ENCODE measurements at places on chromosomes 2 and 18.
A peak's percentile ranks its signal among the peaks of the same experiment; 100 is the strongest.

GRCh38 chr2:159118859-159119500, 150.5 kb downstream of the TANC1 start:
- no peak for DNase-seq

DNA sequence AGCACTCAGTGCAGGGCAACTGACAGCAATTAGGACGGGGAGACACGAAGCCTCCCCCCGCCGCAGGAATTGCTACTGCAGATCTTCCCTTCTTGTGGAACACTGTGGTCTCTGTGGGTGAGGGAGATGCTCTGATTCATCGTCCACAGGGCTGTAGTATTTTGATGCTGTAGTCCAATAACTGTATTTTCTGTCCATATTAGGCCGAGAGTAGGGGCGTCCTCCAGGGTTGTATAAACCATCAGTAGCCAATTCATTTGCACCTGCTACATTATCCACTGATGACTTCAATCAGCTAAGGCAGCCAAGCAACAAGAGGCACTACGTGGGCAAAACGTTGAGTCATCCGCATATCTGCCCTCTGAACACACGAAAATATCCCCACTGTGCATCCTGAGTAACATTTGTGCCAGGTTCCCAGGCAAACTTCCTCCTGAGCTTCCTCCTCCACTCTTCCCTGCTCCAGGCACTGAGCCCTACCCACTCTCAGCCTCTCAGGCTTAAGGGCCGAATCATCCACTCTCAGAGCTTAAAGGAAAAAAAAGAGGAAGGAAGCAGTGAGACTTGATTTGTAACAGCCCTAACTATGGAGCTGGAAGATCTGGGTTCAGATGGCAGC, 62.1 kb downstream of the LBH start:
- peak; percentile 75 for DNase-seq

DNA sequence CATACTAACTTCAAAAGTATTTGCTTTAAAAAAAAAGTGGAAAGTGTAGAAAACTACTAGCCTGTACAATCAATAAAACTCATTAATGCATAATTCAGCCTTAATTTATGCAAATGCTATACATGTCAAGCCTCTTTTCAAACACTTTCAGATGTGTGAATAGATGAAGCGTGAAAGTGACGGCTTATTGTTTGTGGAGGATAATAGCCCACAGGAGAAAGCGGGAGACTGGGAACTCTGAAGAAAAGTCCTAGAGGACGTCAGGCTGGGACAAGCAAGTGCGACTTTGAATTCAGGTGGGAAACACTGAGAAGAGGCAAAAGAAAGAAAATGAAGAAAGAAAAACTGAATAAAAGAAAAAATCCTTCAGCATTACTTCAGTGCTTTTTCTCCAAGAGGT, 108.5 kb downstream of the STK39 start:
- DNase-seq, result no peak

- DNase-seq, result no peak
Measured at GRCh38 chr18:49364821-49365220, 95.6 kb downstream of the DYM start.

DNA sequence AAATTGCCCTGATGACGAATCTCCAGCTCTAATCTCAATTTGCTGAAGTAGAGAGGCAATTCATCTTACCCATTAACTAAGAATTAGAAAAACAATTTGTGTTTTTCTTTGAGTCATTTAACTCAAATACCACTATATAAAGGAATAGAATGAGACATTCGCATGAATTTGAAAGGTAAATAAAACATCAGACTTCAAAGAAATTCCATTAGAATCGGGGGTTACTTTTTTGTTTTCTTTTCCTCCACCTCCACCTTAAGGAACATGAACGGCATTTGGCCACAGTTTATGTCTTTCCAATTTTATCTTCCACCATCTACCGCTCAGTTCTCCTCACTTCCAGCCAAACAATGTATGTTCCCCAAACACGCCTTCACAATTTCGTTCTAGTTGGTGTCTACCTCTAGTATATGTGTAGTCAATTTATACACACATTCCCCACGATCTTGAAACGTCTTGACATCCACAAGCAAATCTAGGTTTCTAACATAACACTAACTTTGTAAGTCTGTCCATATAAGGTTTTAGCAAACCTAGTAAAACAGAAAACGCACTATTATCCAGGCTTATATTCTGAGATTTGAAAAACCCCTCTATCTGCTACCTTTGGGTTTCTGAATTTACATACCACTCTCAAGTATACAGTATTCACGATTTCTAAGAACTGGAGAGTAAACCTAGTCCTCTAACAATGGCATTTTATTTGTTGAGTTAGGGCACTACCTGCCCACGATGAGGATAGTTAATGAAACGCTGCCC, 1.2 kb upstream of the SMCHD1 start:
- DNase-seq, result no peak

DNA sequence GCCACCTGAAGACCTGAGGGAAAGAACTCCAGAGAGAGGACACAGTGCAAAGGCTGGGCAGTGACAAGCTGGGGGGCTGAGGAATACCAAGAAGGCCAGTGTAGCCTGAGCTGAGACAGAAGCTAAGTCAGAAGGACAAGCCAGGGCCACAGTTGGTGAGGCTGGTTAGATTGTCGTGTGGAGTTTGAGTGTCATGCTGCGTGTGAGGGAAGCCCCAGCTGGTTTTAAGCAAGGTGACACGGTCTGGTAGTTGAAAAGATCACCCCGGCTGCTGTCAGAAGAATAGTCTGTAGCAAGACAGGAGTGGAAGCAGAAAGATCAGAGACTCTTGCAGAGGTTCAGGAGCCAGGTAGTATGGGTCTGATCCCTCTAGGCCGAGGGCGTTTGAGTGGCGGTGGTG, 50.6 kb upstream of the RMDN2 start:
- DNase-seq, result no peak

- no peak for DNase-seq
Measured at GRCh38 chr2:110958346-110959119, 162.2 kb upstream of the BCL2L11 start.

DNA sequence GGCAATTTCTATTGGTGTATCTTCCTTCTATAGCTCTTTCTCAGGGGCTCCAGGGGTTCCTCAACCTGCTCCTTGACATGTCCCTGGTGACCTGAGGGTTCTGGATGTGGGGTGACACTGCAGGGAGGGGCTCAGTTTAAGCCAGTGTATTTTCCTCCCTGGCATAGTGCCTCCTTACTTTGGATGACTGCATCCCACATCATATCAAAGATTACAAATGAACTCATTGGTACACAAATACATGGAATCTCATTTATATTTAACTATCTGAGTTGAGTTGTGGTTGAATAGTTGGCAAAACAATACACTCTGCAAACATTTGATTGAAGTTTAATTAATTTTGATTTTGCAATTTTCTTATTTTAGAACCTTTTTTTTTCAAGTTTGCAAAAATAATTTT, 268.2 kb upstream of the SKOR2 start:
- no peak for DNase-seq

DNA sequence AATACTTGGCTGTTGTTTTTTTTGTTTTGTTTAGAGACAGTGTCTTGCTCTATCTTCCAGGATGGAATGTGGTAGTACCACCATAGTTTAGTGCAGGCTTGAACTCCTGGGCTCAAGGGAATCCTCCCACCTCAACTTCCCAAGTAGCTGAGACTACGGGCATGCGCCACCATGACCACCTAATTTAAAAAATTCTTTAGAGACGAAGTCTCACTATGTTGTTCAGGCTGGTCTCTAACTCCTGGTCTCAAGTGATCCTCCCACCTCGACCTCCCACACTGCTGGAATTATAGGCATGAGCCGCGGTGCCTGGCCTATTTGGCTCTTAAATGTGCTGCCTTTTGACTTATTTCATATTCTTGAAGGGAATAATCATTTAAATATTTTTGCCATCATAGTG, 60.1 kb downstream of the PTPN4 start:
- no peak for DNase-seq
